ENCODE measurements at places on chromosomes 5 and 9. TPM values are rescaled to one million over a fixed set of nuclear protein-coding genes. Genes with fewer than 3 reads are reported as not detected.

GRCh38 chr5:178544166-178544834 lies 45.9 kb downstream of the COL23A1 start:
- H3K27ac ChIP-seq: no peak overlapping the region
- no peak for DNase-seq
- no peaks in the 10 kb centered on the region for H3K4me1 ChIP-seq
- no peaks in the 10 kb centered on the region for H3K27me3 ChIP-seq
- no peaks in the 10 kb centered on the region for H3K36me3 ChIP-seq

PLEKHG4B gene
- total RNA-seq: 15.0 TPM

GRCh38 chr5:131587541-131587940 lies 47.5 kb downstream of the RAPGEF6 start:
- no peaks in the 10 kb centered on the region for H3K36me3 ChIP-seq
- peaks cover 10% of the 10 kb centered on the region for H3K4me1 ChIP-seq
- H3K27ac ChIP-seq: no peak overlapping the region
- no peaks in the 10 kb centered on the region for H3K27me3 ChIP-seq
- DNase-seq: no peak

DNA sequence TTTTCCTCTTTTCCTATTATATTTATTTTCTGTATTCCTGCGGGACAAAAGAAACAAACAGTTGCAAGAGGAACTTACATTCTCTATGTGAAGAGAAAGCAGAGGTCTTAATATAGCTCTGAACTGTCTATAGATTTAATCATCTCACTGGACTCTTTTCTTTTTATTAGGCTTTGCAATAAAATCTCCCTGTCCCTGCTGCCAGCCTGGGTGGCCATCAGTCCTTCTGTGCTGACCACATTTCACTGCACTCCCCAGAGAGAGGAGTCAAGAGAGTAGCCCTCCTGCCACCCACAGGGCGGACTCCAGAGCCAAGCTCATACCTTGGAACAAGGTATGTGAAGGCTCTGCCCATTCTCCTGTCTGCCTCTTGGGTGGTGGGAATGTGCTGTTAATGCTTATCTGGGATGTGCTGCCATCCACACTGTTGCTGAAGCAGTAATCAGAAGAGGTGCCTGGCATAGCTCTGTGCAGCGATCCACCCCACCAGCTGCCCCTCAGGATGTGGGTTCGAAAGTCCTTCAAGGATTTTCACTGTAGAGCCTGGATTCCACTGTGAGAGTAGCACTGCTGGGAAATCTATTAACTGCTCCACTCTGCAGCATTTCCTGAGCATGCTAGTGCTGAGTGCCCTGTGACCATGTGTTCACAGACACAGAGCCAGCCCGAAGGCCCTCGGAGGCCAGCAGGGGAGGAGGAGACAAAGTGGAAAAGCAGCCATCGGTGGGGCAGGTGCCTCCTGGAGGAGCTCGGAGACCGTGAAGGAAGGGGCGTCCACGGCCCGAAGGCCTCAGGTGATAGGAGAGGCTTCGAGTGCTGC lies 334.6 kb downstream of the MED10 start:
- H3K27me3 ChIP-seq: no peaks in the 10 kb centered on the region
- no peak overlapping the region for H3K4me3 ChIP-seq
- no peaks in the 10 kb centered on the region for H3K36me3 ChIP-seq
- no peak for DNase-seq

TYRP1 gene
- total RNA-seq: not detected

GRCh38 chr5:131481569-131481968 lies 153.5 kb downstream of the RAPGEF6 start:
- no peak overlapping the region for H3K27ac ChIP-seq
- H3K4me3 ChIP-seq: no peak overlapping the region
- no peaks in the 10 kb centered on the region for H3K27me3 ChIP-seq
- no peak for DNase-seq
- H3K4me1 ChIP-seq: no peaks in the 10 kb centered on the region

LCN9 gene
- total RNA-seq: not detected

NUP155 gene
- 65.3 TPM for total RNA-seq

ACTL7B gene
- total RNA-seq: not detected

ACER2 gene
- total RNA-seq: 2.5 TPM

DNA sequence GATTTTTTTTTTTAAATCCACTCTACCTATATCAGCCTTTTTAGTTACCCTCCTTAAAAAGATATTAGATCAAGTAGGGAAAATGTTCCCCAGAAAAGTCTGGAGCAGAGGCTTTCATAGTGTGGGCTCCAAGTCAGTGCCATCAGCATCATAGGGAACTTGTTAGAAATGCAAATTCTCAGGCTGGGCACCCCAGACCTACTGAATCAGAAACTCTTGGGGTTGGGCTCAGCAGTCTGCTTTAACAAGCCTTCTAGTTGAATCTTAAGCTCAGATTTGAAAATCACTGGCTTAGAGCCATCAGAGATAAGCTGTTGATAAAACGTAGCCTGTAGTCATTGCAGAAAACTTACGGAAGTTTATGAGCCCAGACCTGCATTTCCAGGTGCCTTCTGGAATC lies 140.1 kb downstream of the TMEM38B start:
- H3K4me3 ChIP-seq: no peak overlapping the region
- no peaks in the 10 kb centered on the region for H3K36me3 ChIP-seq
- H3K4me1 ChIP-seq: no peaks in the 10 kb centered on the region
- H3K27me3 ChIP-seq: no peaks in the 10 kb centered on the region
- no peak for DNase-seq
- no peak overlapping the region for H3K27ac ChIP-seq

GZMA gene
- not detected for total RNA-seq

HSPB3 gene
- total RNA-seq: 0.54 TPM

DENND1A gene
- total RNA-seq: 41.6 TPM

- peak overlapping the region; percentile 57 for H3K27ac ChIP-seq
- H3K36me3 ChIP-seq: no peaks in the 10 kb centered on the region
- peaks cover 6% of the 10 kb centered on the region for H3K4me1 ChIP-seq
- H3K4me3 ChIP-seq: peak overlapping the region; percentile 55
Observed at GRCh38 chr5:102670224-102670836, 84.8 kb upstream of the PAM start.

DNA sequence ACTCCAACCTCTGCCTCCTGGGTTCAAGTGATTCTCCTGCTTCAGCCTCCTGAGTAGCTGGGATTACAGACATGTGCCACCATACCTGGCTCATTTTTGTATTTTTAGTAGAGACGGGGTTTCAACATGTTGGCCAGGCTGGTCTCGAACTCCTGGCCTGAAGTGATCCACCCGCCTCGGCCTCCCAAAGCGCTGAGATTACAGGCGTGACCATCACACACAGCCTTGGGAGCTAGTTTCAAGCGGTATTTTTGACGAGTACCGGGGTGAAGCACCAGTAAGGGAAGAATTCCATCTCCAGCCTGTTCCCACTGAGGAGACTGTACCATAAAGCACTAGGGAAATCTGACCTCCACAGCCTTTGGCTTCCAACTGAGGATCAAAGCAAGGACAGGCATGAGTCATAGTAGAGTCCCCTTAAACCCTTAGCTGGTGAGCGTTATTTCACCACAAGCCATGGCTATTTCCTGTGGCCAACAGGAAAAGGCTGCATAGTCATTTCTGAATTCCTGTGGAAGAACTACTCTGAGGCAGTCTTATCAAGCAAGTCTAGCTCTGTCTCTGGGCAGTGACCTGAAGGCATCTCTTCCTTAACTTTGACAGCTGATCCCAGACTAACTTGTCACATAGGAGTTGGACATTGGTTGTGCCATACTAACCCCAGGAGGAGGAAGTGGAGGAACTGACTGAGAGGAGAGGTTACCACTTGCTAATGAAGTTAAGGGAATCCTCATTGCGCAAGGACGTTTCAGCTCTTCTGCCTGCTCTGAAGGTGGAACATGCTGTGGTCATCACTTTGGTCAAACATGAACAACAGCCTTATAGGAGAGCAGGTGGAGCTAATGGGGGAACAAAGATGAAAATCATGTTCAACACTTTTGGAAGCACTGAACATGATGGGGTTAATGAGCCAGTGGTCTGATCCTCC lies 85.8 kb upstream of the DMRT1 start:
- no peaks in the 10 kb centered on the region for H3K36me3 ChIP-seq
- DNase-seq: no peak
- no peak overlapping the region for H3K4me3 ChIP-seq
